ENCODE measurements at places on chromosomes 3 and 15.

DNA sequence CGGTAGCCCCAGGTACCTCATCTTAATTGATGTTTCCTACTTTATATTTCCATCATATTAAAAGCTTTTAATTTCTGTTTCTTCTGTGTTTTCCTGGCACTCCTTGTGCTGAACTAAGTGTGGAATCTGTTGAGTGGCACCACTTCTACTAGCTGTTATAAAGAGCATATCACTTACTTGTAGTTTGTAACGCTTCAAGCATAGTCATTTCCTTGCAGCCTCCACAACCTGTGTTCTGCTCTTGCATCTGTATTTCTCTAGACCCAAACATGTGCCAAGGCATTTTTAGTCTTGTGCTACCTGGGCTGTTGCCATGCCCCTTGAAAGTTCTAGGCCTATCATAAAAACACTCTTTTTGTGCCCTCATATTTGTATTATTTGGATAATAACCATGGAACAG is 16.0 kb downstream of the ZNF654 start:
- no peak for DNase-seq

- no peak for DNase-seq
Measured at GRCh38 chr3:35936571-35936970, 297.2 kb downstream of the ARPP21 start.

- no peak for DNase-seq
Measured at GRCh38 chr3:99250821-99251355, 349.4 kb upstream of the DCBLD2 start.

DNA sequence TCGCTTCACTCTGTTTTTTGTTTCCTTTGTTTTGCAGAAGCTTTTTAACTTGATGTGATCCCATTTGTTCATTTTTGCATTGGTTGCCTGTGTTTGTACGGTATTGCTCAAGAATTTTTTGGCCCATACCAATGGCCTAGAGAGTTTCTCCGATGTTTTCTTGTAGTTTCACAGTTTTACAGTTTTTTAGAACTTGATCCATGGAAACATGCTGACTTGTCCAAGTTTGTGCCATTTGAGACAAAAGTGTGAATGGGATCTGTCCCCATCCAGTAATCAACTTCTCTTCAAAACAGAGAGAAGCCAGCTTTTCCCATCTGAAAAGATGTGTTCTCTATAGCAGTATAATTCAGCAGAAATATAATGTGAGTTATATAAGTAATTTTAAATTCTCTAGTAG is 266.5 kb upstream of the LRTM1 start:
- DNase-seq: no peak

- no peak for DNase-seq
Measured at GRCh38 chr15:49064281-49064653, 18.0 kb upstream of the SECISBP2L start.

DNA sequence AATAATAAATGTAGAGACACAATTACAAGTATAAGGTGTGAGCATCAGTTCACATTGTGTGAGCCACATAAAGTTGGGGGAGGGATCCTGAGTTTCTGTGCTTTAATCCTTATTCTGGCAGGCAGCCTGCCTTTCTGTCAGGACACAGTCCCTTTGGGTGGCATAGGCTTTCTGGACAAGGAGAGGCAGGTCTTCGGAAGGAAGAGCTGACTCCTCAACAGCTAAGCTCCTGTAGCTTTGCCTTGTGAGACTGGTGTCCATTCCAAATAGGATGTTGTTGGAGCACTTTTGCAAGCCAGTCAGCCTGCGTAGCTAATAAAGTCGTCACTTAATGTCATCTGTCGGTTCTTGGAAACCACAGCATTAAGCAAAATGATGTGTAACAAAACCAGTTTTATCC is 151.9 kb upstream of the MCTP2 start:
- DNase-seq: no peak

DNA sequence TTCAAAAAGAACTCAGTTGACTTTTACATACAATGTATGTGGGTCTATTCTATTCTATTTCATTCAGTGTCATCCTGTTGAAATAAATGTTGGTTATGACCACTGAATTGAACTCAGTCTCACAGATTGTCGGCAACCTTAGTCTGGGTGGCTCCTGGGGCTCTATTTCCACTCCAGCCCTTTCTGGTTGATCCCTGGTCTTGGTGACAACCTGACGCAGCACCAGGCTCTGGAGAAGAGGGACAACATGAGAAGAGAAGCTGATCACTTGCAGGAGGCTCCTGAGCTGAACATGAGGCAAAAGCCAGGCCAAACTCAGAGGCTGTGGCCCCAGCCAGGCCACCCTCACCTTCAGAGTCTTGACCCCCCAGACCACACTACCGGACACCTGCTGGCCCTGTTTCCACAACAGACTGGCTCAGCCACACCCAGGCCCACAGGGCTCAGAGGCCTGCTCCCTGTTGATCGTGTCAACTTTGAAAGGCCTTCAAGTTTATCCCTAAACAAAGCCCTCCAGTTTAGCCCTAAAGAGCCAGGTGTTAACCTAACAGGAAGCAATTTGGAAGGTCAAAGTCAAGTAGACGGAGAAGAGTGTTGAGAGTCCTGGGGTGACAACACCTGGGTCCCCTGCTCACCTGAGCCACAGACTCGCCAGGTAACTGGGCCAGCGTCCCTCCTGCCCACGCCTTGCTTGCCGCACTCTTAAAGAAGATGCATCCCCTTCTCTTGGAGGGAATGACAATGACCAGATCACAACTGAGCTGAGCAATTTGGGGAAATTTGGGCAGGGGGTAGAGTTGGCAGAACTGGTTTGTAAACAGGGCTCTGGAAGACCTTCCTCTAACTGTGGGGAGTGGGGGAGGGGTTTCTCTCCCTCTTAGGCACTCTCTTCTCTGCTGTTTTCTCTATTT is 15.4 kb upstream of the MUC20 start:
- DNase-seq: no peak

DNA sequence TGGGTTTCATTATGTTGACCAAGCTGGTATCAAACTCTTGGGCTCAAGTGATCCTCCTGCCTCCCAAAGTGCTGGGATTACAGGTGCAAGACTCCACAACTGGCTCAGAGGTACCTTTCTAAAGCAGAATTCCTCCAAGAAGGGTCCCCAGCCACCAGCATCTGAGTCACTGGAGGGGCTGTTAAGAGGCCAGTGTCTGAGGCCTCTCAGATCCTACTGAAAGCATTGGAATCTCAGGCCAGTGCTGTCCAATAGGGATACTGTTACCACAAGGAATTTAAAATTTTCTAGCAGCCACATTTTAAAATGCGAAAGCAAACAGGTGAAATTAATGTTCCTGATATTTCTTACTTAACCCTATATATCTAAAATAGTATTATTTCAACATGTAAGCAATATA is 1.3 kb downstream of the CAV3 start:
- DNase-seq: no peak

GRCh38 chr3:171811913-171812335 is 1.6 kb upstream of the PLD1 start:
- no peak for DNase-seq

DNA sequence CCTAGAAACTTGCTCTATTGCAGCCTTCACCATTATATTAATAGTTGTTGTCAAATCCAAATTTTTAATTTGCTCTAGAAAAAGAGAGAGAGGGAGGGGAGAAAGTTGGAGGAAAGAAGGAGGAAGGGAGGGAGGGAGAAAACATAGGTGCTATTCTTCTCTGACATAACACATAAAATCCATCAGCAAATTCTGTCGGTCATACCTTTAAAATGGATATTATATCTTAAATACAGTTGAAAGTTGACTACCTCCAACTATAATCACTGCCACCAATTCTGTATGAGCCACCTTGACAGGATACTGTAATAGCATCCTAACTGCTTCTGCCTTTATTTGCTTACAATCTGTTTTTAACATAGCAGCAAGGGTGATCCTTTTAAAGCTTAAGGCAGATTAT is 314.7 kb upstream of the ALCAM start:
- DNase-seq: no peak

All from NCI-H2227 treated with DMSO at 0.1 percent for 48 hours (cell line).